ENCODE measurements at places on chromosomes 12 and 14.

DNA sequence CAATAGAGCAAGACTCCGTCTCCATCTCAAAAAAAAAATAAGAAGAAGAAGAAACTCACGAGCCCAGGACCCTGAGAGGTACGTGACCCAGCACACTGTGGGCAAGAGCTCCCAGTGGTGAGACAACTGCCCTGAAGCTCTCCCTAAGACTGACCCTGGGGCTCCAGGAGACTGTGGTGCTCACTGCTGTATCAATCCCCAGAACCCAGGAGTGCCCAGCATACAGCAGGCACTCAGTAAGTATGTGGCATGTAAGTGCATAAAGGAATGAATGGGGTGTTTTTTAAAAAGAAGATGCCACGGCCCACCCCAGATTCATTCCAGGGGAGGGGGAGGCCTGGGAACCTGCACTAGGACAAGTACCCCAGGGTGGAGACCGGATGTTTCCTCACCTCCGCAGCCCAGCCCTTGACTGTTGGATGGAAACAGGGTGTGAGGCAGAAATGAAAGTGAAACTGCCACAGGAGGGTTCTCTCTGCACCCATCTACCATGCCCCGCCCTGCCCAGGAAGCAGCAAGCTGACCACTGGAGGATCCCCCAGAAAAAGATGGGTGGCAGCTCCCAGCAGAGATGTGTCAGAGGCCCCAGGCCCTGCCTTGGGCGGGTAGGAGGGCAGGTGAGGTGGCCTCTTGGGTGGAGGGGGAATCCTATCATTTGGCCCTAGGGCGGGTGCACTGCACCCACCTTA, 12.2 kb downstream of the ITPK1 start:
- no peak for DNase-seq

DNA sequence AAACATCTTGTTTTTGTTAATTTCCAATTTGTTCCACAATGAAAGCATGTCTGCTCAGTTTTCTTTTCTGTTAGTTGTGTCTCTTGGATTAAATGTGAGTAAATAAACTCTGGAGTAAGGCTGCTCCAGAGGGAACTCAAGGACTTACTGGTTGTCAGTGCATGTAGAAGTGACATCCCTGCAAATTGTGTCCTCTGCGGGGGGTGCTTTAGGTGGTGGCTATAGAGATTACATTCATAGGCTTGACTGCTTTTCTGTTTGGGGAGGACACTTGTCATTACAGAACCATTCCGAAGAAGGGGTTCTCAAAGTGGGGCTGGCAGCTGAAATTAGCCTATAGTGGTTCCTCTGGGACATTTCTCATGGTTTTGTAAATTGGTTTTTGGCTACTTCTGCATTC, 8.8 kb downstream of the TMTC2 start:
- DNase-seq = no peak

DNA sequence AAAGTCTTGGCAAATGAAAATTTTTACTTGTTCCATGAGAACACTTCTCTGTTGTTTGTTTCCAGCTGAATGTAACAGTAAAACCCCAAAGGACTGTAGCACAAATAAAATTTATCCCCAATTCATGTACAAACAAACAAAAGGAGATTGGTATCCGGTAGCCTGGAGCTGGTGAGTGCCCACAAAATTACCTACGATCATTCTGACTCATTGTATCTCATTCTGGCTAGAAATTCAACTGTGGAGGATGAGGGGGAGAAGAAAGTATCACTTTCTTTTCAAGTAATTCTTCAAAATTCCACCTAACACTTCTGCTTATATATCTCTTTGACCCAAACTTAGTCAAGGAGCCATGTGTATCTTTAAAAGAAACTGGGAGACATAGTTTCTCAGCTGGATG, 268.5 kb downstream of the ALG10B start:
- no peak for DNase-seq

DNA sequence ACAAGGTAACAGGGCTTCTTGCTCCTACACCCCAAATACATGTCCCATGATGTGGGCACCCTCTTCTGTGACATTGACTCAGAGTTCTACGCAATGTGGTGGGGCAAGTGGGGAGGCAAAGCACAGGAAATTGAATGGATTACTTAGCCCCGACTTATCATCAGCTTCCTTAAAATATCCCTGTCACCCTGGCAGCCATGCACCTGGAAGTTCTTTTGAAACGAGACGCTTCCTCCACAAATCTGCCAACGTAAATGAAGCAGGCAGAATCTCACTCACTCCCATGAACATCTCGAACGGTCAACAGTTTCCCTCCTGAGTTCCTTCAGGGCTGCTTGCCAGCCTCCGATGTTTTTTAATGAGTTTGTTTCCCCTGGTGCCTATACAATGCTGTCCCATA, 33.5 kb downstream of the RNFT2 start:
- DNase-seq = no peak

- DNase-seq = no peak
Observed at GRCh38 chr12:44525806-44526654, 350.1 kb downstream of the NELL2 start.

DNA sequence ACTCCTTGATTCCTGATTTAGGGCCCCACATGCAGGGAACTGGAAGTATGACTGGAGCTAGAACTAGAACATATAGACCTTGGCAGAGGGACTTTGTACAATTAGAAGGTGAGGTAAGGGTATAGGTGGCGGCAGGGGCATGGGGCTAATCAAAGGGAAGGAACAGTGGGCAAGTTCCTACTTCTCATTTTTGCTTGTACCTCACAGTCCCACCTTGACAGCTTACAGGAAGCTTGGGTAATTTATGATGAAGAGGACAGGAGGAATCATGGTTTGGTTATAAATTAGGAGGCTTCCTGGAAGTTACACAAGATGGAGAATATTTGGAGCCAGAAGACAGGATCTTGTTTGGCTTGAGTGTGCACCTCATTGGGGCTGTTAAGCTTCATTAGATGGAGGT, 33.4 kb downstream of the SUSD6 start:
- DNase-seq = no peak

- peak; percentile 64 for DNase-seq
Observed at GRCh38 chr14:34460841-34461240, 1.2 kb downstream of the SPTSSA start.

- no peak for DNase-seq
Observed at GRCh38 chr14:89792489-89793366, 161.8 kb downstream of the EFCAB11 start.

DNA sequence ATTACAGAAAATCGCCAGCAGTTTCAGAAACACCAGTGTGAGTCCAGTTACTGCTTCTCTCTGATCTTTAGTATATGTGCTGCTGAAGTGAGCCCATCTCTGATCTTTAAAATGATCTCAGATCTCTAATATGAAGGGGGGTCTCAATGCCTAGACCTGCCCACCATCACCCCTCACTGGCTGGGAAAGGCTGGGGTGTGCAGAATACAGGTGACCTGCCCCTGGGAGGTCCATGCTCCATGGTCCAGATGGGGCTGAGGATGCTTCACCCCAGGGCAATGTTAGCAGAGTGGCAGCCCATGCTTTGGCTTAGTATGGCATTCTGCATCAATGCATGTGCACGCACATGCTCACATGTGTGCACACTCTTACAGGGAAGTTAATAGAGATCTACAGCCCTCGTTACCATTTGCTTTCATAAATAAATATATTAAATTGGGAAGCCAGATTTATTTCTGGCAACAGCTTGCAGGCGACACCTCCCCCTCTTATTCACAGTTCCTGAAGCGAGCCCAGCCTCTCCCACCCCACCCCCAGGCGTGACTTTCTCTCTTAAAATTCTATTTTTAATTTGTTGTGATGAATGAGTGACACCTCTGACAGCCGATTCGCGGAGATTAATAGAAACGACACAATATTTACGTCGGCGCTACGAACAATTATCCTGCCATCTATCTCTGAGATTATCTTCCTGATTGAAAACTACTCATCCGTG, 104.7 kb upstream of the ESRRB start:
- DNase-seq = no peak

DNA sequence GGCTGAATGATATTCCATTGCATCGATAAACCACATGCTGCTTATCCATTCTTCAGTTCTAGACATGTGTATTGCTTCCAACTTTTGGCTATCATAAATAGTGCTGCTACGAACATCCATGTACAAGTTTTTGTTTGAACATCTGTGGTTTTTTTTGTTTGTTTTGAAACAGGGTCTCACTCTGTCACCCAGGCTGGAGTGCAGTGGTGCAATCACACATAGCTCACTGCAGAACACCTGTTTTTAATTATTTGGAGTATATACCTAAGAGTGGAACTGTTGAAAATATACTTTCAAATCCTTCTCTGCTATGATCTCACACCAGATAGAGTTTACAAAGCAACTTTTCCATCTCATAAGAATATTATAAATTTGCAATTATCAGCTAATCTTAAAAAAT, 124.2 kb downstream of the TTC7B start:
- no peak for DNase-seq

GRCh38 chr14:49934646-49935045, 41.8 kb downstream of the ARF6 start:
- DNase-seq = peak; percentile 38

GRCh38 chr14:50910495-50911420, 33.5 kb downstream of the PYGL start:
- DNase-seq = no peak

DNA sequence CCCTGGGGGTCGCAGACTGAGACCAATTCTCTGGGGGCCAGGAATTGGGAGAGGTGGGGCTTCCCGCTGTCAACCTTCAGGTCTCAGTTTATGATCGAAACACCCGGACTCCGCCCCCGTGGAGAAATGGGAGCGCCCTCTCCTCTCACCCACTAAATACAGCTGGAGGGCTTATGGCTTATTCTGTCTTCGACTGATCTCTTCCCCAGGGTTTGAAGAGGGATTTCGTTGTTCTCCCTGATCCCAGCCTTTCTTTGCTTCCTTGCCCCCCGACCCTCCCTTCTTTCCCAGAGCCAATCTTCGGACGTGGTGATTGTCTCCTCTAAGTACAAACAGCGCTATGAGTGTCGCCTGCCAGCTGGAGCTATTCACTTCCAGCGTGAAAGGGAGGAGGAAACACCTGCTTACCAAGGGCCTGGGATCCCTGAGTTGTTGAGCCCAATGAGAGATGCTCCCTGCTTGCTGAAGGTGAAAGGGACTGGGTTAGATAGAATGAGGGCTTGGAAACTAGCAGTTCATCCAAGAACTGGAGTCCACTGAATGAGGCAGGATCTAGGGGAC, 607 bp downstream of the OS9 start:
- peak; percentile 4 for DNase-seq

DNA sequence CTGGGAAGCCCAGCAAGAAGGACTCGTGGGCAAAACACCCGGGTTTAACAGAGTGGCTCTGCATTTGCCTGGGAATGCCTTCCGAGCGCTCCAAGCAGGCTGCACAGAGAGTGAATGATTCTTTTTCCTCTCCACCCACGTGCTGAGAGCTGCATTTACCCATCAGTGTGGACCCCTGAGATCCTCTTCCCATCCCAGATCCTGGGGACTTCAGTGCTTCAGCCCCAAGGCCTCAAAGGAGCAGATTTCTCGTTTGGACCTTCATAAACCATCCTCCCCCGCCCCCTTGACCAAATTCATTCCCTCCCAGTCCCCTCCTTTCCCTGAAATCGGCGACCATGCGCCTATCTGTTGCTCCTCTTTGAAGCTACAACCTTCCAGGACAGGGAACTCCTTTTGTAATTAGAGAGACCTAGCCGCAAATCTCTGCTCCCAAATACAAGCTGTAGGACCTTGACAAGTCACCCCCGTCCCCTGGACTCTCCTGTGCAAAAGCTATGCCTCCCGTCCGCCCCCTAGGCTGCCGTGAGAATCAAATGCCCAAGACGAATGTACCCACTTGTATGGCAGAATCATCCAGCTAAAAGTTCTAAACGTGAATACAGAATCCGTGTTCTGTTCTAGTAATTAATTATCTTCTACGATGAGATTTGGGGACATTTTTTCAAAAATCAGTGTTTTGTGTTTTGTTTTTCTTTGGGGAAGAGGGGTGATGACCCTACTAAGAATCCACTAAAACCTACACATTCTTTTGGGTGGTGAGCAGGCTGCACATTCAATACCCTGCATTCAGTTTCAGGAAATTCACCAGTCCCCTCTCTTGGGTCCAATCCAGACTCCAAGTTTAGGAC, 8.8 kb downstream of the TBX5 start:
- DNase-seq = no peak

DNA sequence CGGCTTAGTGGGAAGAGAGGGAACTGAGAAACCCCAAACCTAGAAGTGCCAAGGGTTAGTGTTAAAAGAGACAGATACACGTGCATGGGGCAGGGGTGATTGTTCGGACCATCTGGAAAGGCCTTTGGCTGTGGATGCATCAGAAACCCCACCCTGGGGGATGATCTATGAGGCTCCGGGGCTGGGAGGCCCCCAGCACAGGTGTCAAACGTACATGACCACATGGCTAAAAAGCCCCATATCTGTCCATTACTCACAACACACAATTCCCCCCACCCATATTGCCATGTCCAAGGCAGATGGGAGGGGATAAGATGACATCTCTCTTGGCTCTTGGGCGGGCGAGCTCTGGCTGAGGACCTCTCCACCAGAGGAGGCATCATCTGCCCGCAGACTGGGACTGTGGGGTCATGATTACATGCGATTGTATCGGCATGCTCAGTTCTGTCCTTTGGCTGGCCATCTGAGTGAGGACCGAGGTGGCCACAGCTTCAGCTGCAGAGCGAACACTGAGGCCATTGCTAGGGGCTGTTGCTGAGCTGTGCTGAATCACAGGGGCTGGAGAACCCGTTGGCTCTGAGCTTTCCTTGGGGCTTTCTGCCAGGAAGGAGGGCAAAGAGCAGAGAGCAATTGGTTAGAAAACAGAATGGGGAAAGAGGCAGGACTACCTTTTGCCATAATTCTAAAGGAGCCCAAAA, 9.6 kb upstream of the NPFF start:
- DNase-seq = no peak

DNA sequence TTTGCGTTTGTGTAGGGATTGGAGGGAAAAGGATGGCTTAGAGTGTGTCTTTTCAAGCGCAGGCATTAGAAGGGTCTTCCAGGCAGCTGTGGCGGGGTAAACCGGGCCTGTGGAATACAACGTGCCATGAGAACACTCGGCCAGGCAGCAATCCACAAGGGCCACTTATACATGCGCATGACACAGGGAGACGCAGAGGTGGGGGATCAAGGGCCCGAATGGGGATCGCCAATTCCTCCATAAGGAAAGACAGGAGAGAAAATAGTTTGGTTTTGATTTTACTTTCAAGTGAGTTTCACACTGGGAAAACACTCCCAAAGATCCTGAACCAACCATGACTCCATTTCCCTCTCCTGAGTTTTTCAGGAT, 71.6 kb downstream of the SPRING1 start:
- no peak for DNase-seq

- DNase-seq = no peak
Observed at GRCh38 chr14:71648725-71649124, 283.5 kb upstream of the RGS6 start.

DNA sequence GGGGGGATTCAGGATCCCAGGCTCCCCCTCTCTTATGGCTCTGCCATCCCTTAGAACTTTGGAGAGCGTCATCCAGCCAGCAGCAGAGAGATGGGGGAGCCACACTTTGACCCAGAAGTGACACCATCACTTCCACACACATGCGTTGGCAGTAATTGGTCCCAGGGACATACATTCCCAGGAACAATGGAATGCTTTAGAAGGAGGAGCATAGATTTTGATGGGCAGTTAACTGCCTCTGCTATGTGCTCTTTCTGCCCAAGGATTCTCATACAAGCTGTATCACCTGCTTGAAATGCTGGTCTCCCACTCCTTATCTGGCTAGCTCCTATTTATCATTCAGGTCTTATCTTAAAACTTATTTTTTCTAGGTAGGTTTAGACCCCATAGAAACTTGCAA, 109.0 kb upstream of the RPH3A start:
- DNase-seq = no peak

- DNase-seq = no peak
Observed at GRCh38 chr14:102080183-102081080, 6.4 kb downstream of the HSP90AA1 start.
